ENCODE measurements at places on chromosomes 6 and 20.
A peak's percentile ranks its signal among the peaks of the same experiment; 100 is the strongest.

DNA sequence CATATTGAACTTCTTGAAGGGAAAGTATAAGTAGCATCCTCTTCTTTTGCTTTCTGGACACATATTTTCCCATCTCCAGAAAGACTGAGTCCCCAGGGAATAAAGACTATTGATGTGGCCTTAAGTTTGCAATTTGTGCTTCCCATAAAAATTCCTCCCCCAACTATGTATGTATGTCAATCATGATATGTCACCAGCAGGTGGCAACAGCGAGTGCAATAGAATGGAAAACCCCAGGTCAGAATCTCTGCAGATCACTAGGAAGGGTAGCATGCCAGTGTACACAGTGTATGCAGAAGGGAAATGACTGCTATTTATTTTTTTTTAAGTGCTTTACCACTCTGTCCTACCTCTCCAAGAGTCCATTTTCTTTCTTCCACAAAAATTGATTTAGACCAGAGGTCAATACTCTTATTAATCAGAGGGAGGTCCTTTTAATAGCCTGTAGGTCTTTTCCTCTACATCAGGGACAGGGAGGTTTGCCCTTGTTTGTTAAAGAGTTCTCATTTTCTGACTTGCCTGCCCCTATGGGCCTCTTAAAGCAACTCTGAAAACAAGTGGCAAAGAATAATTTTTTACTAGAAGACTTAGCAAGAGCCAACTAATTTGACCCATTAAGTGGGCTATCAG lies 61.4 kb downstream of the BMP2 start:
- DNase-seq: peak; percentile 74

GRCh38 chr20:36092398-36093024 lies 62.0 kb upstream of the EPB41L1 start:
- DNase-seq: peak; percentile 64

DNA sequence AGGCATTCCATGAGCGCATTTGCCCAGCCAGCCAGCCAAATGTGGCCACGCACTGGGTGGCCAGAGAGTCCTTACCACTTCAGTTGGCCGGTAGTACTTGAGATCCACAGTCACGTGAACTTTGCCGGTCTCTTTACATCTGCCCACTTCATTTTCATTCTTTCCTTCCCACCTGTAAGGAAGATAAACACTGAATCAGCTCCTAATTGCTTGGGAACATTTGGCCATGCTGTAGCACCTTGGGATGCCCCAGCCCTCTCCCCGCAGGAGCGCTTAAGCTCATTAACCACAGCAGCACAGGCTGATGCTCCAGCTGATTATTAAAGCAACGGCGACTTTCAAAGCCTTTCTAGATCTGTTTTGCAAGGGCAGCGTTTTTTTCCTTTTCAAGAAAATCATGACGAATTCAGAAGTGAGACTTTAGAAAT lies 116.6 kb downstream of the FOXC1 start:
- no peak for DNase-seq

DNA sequence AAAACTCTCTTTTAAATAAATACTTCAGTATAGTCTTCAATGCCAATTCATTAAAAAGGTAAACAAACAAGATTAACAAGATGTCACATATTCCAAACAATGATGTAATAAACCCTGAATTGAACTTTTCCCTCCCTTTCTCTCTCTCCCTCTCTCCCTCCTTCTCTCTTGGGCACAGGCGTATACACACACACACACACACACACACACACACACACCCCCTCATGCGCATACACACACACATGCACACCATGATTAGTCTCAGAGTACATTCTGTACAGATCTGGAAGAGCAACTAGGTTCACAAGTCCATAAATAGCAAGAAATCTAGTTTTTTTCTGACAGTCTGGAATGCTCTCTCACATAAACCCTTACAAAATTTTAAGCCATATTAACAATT lies 128.3 kb downstream of the DST start:
- DNase-seq: no peak

DNA sequence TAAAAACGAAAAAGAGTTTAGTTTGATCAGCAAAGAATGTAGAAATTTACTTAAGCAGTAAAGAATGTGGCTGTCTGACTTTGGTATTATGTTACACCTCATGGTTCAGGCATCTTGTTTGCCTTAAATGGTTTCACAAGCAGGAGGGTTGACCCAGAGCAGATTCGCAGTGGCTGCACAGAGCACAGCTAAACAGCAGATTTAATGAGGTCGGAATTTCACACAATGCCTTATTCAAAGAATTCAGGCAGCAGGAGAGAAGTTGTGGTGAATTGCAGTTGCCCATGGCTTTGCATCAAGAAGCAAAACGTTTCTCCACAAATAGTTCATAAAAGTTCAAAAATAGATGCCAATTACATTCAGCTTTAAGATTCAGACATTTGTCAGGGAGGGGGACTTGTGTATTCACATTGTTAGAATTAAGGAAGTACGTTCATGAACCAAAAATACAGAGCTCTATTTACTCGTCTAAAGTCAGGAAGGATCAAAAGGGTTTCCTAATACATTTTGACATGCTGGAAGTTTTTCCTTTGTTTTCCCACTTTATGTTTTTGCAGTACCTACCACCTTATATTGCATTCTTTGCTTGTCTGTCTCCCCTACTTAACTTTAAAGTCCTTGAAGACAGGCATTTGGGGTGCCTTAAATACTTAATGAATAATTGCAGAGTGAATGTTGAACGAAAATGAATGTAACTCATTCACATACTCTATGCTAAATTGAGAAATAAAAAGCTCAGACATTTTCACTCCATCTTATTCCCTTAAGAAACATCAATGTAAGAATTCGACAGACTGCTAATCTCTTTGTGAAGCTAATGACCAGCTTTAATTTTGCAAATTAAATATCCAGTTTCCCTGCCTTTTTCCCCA lies 1163.6 kb upstream of the CITED2 start:
- no peak for DNase-seq

DNA sequence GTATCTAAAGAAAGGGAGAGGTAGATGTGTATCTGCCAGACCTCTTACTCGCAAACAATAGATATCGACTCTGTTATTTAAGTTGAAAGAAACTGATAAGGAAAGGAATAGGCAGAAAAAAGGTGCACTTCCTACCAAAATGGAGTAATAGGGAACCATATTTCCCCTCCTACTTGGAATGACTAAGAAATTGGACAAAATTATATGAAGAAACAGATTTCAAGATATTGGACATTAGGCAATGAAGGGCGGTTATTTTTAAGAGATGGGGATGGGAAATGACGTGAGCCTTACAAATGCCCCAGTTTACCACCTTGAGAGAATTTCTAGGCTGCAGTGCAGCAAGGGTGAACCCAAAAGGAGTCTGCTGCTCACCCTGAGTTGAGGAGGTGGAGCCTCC lies 108.9 kb downstream of the ADTRP start:
- DNase-seq: no peak

DNA sequence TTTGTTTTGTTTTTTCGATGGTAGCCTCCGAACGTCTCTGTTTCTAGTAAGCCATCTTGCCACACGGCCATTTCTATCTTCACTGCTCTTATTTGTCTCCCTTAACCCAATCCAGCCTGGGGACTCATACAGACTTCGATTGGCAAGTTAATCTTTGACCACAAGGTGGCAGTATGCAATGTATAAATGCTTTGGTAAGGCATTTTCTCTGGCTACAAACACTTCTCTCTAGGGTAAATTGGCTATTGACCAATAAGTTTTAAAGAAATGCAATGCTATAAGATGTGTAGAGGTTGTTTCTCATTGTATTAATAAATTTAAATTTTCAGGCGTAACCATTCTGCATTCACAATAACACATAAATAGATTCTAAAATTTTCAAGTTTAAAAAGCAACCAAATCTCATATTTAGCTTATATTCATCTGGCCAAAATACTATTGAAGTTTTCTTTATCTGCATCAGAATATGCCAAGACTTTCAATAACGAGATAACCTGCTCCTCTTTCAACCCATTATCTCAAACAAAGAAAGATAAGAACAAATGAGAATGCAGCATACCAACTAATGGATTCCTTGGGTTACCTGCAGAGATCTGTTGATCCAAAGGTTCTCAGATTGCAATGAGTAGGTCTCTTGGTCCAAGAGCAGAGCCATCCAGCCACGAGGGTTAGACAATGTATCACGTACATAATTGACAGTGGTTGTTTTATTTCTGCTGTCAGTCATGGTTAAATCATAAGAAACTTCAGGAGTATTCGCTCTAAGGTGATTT lies 231.9 kb downstream of the PKHD1 start:
- DNase-seq: no peak

DNA sequence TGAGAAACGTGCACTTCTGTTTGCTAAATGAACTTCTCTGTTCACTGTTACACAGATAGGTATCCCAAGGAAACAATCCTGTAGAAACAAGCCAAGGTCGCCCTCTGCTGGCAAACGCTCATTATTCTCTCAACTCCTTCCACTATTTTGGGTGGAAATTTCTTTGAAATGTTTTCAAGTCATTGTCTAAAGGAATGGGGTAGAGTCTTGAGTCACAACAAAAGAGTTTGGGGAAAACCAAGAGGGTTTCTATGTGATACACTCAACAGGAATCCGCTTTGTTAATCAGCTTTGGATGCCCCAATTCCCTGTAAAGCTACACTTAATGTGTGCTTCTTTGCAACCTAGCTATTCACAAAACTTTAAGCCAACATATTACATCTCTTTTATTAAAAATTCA lies 4.6 kb upstream of the RAE1 start:
- peak; percentile 83 for DNase-seq

DNA sequence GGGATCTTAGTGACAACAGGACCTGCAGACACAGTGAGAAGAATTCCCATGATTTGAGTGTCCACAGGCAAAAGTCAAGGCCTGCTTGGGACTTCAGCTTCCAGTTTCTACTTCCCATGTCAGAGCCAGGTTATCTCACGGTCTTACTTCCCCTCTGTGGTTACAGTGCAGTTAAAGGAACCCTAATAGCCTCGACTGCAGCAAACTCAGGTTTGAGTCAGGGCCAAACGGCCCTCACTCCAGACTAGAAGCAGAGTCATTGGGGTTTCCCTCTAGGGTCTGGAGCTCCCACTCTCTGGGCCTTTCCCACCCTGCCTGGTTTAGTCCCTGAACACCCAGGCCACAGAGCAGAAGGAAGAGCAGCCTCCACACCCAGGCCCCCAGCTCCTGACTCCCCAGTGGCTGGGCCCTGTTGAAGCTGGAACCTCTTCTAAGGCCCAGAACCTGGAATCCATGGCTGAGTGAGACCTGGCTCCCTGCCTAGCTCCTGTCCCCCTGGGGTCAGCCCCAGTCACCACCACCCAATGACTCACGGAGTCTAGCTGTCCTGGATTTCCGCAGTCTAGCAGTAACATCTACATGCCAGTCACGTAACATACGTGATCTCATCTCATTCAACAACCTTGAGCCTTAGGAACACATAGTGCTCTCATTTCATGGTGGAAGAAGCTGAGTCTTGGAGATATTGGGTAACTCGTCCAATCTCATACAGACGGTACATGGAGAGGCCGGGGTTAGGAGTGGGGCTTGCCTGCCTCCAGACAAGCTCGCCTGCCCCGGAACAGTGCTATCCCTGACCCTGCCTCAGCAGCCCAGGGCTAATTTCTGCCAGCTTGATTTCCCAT lies 9.2 kb upstream of the GHRH start:
- no peak for DNase-seq

GRCh38 chr6:34455831-34456230 lies 10.0 kb upstream of the PACSIN1 start:
- no peak for DNase-seq

- no peak for DNase-seq
Observed at GRCh38 chr6:126437205-126437604, 97.3 kb downstream of the CENPW start.

GRCh38 chr6:35495258-35496035 lies 1.4 kb downstream of the TEAD3 start:
- peak; percentile 43 for DNase-seq

- DNase-seq: no peak
Observed at GRCh38 chr6:132247381-132248159, 153.7 kb downstream of the MOXD1 start.

- peak; percentile 52 for DNase-seq
Observed at GRCh38 chr20:25296094-25297093, 48.5 kb downstream of the PYGB start.

DNA sequence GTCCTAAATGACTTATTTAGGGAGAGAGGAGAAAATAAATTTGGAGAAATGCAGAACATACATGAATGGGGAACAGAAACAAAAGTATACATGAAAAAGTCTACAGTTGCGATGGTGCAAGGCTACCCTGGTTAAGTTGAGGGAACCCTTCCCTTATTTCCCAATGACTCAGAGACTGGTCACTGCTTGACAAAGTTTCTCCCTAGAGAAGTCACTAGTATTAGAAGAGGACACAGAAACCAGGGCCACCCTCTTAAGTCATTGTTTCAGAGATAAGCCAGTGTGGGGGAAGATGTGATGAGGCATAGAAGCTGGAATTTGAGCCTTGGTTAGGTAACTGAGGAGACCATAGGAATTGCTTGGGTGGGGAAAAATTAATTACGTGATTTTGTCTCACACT lies 24.4 kb upstream of the EDN1 start:
- no peak for DNase-seq

- DNase-seq: no peak
Observed at GRCh38 chr6:157607317-157608109, 215.5 kb upstream of the SNX9 start.

DNA sequence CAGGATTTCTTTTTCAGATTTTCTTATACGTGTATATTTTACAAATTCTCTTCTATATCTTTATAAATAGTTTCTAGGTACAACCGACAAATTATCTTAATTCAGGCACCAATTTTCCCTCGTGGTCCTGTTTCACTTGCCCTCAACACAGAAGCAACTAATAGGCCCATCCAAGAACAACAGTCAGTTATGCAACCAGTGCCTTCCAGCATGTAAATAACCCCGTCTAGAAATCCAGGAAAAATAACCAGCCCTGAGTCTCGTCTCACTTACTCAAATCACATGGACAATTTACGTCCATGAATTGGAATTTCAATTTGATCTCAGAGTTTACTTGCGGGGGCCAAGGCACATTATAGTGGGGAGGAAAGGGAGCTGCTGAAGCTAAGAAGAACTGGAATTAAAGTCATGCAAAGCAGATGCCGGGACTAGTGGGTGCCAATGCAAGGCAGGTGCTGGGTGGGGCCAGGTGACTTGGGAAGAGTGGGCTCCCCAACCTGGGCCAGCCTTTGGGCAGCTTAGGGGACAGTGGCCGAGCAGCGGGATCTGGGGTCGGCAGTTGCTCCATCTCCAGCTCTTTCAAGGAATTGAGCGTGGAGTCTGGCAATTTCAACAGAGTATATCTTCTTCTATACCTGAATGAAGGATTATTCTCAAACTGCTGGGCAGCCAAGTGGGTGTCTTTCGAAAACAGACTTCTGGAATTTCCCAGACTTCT lies 121.7 kb downstream of the EDN3 start:
- no peak for DNase-seq
